A172 (cell line): ENCODE measurements at places on chromosomes 2 and 18. TPM values are rescaled to one million over a fixed set of nuclear protein-coding genes. Genes with fewer than 3 reads are reported as not detected.
A peak's percentile ranks its signal among the peaks of the same experiment; 100 is the strongest.

GRCh38 chr2:194925742-194926141 is 731.3 kb upstream of the SLC39A10 start:
- no peak for DNase-seq

- DNase-seq: no peak
Observed at GRCh38 chr2:102489646-102490045, 16.6 kb downstream of the SLC9A4 start.

DNA sequence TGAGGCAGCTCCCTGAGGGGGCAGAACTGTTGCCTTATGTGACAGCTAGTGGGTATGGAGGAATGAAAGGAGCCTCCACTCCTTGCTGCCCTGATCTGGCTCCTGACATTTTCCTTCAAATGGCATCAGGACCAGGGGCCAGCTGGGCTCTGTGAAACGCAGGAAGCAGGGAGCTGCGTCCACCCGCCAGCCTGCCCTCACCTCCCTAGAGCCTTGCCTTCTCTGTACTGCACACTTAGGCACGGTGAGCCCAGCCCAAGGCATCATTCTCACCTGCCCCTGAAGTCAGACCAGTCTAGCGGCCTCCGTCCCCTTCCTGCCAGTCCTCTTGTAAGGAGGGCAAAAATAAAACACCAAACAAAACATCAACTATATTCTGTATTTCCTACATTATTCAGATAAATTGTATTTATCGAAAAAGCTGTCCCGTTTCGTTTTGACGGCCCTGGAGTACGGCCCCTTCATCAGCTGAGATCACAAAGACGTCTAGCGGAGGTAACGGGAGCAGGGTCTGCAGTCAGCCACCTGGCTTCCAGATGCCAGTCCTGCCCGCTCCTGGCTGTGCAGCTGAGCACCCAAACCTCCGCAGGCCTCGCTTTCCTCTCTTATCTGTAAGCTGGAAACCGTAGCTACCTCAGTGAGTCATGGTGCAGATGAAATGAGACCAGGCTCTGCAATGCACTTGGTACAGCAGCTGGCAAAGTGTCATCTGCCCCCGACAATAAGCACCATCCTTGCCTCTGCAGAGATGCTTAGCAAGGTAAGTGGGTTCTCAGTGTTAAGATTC is 6.9 kb upstream of the CTDP1 start:
- DNase-seq: no peak

DNA sequence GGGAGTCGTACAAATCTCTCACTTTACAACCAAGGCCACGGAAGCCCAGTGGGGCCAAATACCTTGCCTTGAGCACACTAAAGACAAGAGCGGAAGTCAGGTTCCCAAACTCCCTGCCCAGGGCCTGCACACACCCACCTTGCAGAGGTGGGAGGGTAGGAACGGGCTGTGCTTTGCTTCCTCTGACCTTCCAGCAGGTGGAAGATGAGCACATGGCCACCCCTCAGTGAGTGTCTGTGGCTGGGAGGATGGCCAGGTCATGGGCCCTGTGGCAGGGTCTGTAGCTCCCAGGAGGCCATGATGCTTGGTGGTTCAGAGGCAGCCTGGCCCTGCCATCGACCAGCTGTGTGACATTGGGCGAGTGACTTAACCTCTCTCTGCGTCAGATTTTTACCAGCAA is 218.2 kb downstream of the ZBTB7C start:
- no peak for DNase-seq

GRCh38 chr2:121490584-121491133 is 40.0 kb upstream of the RNU4ATAC start:
- DNase-seq: no peak

DNA sequence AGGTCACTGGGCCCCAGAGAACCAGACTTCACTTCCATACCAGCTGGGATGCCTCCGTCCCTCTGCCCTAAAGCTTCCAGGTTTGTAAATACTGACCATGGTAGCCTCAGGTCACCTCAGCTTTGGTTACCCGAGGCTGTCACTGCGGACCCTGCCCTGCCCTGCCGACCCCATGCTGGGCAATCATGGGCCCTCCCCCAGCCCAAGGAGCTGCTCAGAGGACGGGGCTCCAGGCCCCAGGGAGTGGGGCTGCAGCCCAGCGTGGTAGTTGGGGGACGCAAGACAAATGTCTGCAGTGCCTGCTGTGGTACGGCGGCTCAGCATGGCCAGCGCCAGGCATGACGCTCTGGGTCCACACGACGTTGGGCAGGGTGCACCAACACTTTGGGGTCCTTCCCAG is 25.3 kb downstream of the RAMP1 start:
- DNase-seq: no peak

DNA sequence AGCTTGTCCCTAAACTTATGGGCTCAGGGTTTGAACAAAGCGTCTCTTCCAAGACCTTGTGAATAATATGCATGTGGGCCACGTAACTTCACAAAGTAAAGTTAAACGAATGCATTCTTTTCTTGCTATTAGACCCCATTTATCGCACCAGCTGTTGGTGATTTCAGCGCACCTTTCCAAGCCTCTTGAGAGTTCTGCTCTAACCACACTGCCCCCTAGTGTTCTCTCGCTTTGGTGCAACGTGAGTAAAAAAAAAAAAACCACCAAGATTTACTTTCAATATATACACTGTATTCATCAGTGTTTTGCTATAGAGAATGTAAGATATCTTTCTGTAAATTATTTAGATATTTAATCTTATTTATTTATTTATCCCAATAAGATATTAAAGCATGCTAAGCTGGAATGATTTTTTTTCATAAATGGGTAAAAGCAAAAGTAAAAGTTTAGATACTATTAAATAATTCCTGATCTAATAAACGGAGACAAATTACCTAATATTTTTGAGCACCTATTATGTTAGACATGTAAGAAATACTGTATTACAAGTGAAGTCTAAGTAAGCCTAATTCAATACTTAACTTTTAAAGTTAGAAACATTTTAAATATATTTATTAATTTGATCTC is 459.5 kb downstream of the DLGAP1 start:
- peak; percentile 47 for DNase-seq

- no peak for DNase-seq
Observed at GRCh38 chr2:179265082-179265510, 464 bp upstream of the SESTD1 start.

GRCh38 chr2:33213244-33213643 is 263.2 kb upstream of the RASGRP3 start:
- no peak for DNase-seq

DNA sequence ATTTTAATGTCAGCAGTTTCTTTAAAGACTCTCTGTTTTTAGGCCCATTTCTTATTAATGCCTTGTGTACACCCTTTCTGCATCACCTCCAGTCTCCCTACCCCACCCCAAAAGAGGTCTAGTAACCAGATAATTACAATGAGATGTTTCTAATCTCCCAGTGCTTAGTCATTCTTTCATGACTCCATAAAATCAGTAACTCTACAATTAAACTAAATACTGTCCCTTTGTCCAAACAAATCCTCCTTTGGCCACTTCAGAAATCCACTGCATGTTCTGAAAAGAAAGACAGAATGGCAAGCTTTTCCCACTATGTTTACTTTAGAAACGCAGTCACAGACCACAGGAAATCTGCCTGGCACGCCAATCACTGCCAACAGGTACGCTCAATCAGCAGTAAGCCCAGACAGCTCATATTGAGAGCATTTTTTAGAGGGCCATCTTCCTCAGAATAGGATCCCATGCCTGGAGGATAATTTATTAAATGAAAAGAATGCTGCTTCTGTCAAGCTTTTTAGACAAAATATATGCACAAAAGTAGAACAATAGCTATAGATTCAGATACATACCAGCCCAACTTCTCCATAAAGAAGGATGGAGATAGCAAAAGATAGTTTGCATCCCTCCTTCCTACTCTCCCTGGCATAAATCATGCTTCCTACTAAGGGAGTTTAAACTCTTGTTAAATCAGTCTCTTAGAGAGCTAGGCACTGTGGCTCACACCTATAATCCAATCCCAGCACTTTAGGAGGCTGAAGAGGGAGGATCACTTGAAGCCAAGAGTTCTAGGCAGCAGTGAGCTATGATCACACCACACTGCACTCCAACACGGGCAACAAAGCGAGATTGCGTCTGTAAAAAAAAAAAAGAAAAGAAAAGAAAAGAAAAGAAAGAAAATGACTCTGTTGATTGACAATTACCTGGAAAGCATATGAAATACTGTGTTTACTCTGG is 14.6 kb downstream of the CLASP1 start:
- peak; percentile 59 for DNase-seq

DNA sequence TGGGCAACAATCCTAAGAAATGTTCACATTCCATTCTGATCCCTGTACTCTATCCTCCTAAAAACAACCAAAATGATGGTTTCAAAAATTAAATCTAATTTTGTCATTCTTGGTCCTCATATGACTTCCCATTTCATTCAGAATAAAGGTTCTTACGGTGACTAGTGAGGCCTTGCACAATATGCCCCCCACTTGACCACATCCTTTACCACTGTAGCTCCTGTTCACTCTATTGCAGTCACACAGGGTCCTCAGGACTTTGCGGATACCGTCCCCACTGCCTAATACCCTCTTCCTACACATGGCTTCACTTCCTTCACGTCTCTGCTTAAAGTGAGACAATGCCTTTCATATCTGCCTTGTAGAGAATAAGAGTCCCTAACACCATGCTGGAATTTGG is 1058.7 kb upstream of the KLHL29 start:
- no peak for DNase-seq

GRCh38 chr2:234133004-234133403 is 82.5 kb downstream of the SPP2 start:
- DNase-seq: peak; percentile 70

DNA sequence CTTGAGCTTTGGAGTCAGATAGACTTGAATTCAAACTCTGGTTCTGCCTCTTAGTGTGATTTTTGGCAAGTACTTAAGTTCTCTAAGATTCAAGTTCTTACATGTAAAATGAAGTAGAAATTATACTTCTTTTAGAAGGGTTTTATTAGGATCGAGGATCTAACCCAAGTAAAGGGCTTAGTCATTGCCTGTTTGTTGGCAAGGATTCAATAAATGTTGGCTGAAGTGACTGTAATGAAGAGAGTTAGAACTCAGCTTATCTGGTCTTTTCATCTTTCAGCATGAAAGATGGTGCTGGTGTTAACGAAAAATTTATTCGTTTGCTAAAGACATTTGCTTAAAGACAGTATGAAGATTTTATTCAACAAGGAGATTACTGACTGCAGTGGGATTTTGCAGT is 315.9 kb upstream of the THUMPD2 start:
- peak; percentile 80 for DNase-seq

DNA sequence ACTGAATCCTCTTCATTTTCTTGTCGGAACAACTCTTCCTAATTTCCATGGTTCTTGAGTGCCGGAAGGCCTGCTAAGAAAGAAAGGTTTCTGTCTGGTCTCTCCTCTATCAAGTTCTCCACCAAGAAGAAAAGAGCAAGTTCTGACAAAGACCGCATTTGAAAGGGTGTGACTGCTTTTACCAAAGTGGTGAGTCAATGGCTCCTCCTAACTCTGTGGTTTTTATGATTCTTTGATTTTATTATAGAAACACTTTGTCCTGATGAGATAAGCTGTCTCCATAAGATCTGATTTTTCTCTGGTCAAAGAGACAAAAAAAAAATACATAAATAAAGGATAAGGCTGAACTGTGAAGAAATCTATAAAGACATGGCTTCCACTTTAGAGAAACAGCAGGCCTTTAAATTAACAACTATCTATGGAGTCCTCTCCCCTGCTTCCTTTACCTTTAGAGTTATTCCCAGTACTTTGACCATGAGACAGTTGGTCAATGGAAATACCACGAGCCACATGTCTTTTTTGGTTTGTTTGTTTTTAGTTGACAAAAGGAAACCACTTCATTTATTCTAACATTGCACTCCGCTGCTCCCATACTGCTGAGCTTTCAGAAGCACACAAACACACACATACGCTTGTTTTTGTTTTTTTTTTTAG is 67.7 kb downstream of the REL start:
- peak; percentile 72 for DNase-seq

- no peak for DNase-seq
Observed at GRCh38 chr2:222423186-222423585, 1.2 kb upstream of the SGPP2 start.

- DNase-seq: no peak
Observed at GRCh38 chr2:44110444-44110843, 58.2 kb upstream of the PPM1B start.

Gene TMEM200C
- not detected in 2 replicates for total RNA-seq

Gene C1GALT1C1L
- total RNA-seq: 1.7 and 2.1 TPM in 2 replicates

Gene MEP1B
- total RNA-seq: not detected in 2 replicates
